ENCODE measurements at places on chromosomes 5 and 9.

GRCh38 chr5:115227281-115227680 is 35.4 kb downstream of the PGGT1B start:
- no peaks in the 10 kb centered on the region for H3K27me3 ChIP-seq
- H3K4me3 ChIP-seq: no peak overlapping the region
- H3K4me1 ChIP-seq: peaks cover 12% of the 10 kb centered on the region
- no peak overlapping the region for H3K27ac ChIP-seq

DNA sequence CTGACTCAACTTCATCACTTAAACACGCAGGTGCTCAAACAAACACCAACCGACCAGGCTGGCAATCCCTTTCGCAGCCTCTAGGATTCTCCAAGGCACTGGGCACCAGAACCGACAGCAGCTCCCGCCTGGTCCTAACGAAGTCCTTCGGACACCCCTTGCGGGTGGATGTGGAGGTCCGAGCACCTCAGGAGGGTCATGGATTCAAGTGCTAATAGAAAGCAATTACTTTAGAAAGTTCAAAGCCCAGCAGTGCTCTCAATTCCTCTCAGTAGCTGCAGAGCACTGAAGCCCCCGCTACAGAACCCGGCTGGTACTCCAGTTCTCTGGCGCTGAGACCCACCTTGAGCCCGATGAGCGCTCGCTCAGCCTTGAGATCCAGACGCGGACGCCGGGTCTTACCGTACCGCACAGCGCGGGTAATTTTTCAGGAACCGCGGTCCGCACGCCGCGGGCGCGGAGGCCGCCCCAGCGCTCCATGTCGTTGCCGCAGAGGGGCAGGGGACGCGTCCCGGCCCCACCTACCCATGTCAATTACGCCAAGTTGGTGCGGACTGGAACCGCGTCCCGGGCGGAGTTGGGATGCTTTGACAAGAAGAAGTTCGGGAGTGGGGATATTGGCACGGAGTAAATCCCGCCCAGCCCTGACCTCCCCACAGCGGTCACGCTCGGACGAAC is 638 bp downstream of the MARCHF3 start:
- no peaks in the 10 kb centered on the region for H3K27me3 ChIP-seq
- H3K36me3 ChIP-seq: peaks cover 5% of the 10 kb centered on the region
- peaks cover 43% of the 10 kb centered on the region for H3K4me1 ChIP-seq
- H3K27ac ChIP-seq: peak overlapping the region; percentile 77
- peak; percentile 2 for ATAC-seq

DNA sequence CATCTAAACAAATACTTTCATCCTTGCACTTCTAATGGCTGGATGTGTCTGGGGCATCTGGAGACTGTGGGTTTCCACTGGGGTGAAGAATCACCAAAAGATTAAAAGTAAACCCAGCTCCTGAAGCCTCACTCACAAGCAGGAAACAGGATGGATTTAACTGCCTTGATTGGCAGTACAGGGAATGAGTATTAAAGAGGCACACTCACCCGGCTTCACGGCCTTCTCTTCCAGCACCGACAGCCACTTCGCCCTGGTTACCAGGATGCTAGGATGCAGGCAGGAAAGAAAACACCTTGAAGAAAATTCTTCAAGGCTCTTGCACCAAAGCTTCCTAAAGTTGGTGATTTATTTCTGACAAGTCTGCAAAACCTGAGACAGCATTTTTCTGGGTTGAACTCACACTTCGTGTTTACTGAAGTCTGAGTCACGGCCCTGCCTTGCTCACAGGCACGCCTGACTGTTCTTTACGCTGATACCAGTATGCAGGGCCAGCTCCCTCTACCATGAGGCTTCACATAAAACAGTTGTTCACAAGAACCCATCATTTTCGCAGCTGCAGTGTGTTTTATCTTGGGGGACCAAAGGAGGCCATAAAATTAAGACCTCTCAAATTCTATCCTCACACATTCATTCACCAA is 56.5 kb upstream of the ZNF354A start:
- H3K27ac ChIP-seq: no peak overlapping the region
- no peaks in the 10 kb centered on the region for H3K36me3 ChIP-seq
- H3K4me3 ChIP-seq: no peak overlapping the region
- H3K27me3 ChIP-seq: peaks cover 6% of the 10 kb centered on the region
- no peak for ATAC-seq
- no peaks in the 10 kb centered on the region for H3K4me1 ChIP-seq

GRCh38 chr5:136689552-136689951 is 324.2 kb upstream of the TRPC7 start:
- no peak overlapping the region for H3K4me3 ChIP-seq
- H3K4me1 ChIP-seq: no peaks in the 10 kb centered on the region
- no peaks in the 10 kb centered on the region for H3K27me3 ChIP-seq

DNA sequence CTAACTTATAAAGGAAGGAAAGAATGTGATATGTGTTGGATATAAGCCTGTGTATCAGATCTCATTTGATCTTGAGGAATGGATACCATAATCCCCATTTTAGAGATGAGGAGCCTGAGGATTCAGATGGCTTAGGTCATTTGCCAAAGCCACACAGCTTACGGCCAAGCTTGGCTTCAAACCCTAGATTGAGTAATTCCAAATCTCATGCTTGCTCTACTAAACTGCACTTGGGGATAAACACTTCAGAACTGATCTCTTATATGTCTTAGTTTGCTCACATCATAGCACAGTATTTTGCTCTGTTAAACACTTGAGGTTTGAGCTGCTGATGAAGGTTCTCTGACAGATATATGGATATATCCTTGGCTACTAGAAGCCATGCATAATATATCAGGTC is 504.4 kb downstream of the NTRK2 start:
- no peak for ATAC-seq
- H3K4me1 ChIP-seq: no peaks in the 10 kb centered on the region
- H3K27ac ChIP-seq: no peak overlapping the region
- no peaks in the 10 kb centered on the region for H3K27me3 ChIP-seq

DNA sequence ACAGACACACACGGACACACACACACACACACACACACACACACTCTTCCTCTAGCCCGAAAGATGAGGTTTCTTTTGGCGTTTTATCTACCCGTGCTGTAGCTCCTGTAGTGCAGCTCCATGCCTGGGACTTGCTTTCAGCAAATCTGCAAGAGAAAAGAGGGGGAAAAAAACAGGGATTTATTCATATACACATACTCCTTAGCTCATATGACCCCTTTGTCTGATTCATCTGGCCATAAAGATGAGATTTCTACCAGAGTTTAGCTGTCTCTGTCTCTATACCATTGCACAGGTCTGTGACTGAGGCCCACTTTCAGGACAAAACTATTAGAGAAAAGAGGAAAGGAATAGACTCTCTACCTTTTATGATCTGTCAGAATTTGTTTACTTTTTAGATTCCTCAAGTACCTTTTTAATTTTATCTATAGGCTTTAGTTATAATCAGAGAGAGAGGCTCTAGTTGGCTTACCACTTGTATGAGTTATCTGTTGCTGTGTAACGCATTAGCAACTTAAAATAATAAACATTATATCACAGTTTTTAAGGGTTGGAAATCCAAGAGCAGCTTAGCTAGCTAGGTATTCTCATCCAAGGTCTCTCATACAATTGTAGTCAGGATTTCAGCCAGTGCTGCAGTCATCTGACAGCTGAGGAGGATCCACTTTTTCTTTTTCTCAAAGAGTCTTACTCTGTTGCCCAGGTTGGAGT is 14.7 kb downstream of the SNX2 start:
- peaks cover 55% of the 10 kb centered on the region for H3K4me1 ChIP-seq
- H3K27me3 ChIP-seq: no peaks in the 10 kb centered on the region
- peak overlapping the region; percentile 23 for H3K27ac ChIP-seq
- no peak overlapping the region for H3K4me3 ChIP-seq
- no peak for ATAC-seq

GRCh38 chr9:98808875-98809274 is 1.4 kb downstream of the GALNT12 start:
- H3K4me3 ChIP-seq: peak overlapping the region; percentile 82
- H3K27me3 ChIP-seq: peaks cover 12% of the 10 kb centered on the region
- H3K36me3 ChIP-seq: peaks cover 7% of the 10 kb centered on the region
- H3K27ac ChIP-seq: peak overlapping the region; percentile 63
- ATAC-seq: no peak

- H3K27ac ChIP-seq: no peak overlapping the region
- H3K4me3 ChIP-seq: no peak overlapping the region
- no peaks in the 10 kb centered on the region for H3K36me3 ChIP-seq
Observed at GRCh38 chr5:20040901-20041300, 52.9 kb upstream of the CDH18 start.

- no peaks in the 10 kb centered on the region for H3K36me3 ChIP-seq
- H3K4me3 ChIP-seq: no peak overlapping the region
- H3K27me3 ChIP-seq: no peaks in the 10 kb centered on the region
- H3K27ac ChIP-seq: no peak overlapping the region
- no peaks in the 10 kb centered on the region for H3K4me1 ChIP-seq
Observed at GRCh38 chr5:168163966-168164365, 127.5 kb upstream of the WWC1 start.

GRCh38 chr5:96537386-96537785 is 104.3 kb upstream of the PCSK1 start:
- H3K4me3 ChIP-seq: no peak overlapping the region
- no peak overlapping the region for H3K27ac ChIP-seq
- H3K27me3 ChIP-seq: peaks cover 21% of the 10 kb centered on the region
- ATAC-seq: no peak
- H3K36me3 ChIP-seq: no peaks in the 10 kb centered on the region

GRCh38 chr9:127549751-127550150 is 62.3 kb upstream of the STXBP1 start:
- no peak overlapping the region for H3K4me3 ChIP-seq
- peaks cover 16% of the 10 kb centered on the region for H3K27me3 ChIP-seq
- no peak overlapping the region for H3K27ac ChIP-seq
- H3K36me3 ChIP-seq: no peaks in the 10 kb centered on the region
- no peak for ATAC-seq
- no peaks in the 10 kb centered on the region for H3K4me1 ChIP-seq

GRCh38 chr5:63959177-63959982 is 2.9 kb downstream of the HTR1A start:
- H3K27ac ChIP-seq: no peak overlapping the region
- ATAC-seq: no peak
- peaks cover 11% of the 10 kb centered on the region for H3K36me3 ChIP-seq
- peaks cover 40% of the 10 kb centered on the region for H3K27me3 ChIP-seq
- no peak overlapping the region for H3K4me3 ChIP-seq

- no peak overlapping the region for H3K27ac ChIP-seq
- ATAC-seq: no peak
- H3K36me3 ChIP-seq: peaks cover 38% of the 10 kb centered on the region
- H3K4me3 ChIP-seq: no peak overlapping the region
Observed at GRCh38 chr5:14355391-14355790, 212.2 kb downstream of the TRIO start.

All from stimulated activated memory B cell treated with anti-CD40 and anti-IgM and Interleukin-4, amounts not matched to agents 10 μg/mL and 1 μg/mL and 100 μg/mL, for 72 hours (primary cell).